Stimulated activated CD8-positive, alpha-beta memory T cell treated with anti-CD3 and anti-CD28 coated beads, Interleukin-12 subunit alpha, Interleukin-12 subunit beta, amount 100 ng/mL, for 1 hour (primary cell): ENCODE measurements at places on chromosomes 3 and 15.

DNA sequence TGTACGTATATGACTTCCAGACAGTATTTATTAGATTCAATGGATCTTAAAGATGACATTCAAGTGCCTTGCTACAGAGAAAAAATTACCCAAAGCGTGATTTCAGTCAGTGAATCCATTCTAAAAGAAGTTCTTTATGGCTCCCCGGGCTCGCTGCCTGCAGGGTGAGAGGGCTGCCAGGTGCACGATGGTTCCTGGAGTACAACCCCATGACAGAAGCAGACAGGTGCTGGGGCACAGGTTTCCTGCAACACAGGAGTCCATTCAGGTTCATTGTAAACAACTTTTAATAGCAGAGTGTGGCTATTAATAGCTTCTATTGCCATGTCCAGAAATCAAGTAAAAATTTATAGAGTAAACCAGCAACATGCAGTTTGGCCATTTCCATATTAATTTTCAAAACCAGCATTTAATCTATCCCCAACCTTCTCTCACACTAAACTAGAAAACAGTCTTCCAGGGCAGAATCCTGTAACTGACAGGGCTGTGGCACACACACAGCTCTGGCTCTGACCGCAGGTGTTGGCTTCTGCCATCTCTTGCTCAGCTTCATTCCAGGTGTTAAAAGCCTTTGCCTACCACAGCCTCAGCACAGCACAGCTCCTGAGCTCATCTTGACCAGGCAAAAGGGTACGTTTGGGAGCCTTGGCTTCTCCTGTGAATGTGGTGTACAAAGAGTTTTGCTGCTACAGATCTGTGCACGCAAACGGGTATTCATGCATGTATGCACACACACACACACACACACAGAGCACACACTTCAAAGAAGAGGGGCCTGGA, 185.9 kb downstream of the MEX3B start:
- no peak for DNase-seq

DNA sequence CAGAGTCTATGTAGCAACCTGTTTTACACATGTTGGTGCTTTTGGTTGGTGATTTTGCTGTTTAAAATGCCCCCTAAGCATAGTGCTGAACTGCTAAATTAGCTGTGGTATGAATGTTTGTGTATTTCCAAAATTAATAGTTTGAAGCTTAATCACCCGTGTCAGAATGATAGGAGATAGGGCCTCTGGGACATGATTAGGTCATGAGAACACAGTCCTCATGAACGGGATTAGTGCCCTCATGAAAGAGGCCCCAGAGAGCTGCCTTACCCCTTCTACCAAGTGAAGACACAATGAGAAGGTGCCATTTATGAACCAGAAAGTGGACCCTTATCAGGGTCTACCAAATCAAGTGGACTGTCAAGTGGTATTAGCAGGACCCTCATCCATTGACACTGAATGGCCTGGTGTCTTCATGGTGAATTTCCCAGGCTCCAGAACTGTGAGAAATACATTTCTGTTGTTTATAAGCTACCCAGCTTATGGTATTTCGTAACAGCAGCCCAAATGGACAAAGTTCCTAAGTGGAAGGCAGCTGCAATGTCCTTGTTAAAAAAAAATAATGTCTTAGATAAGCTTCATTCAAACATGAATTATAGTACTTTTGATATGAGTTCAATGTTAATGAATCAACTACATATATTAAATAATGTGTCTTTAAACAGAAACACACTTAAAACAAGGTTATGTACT, 37.7 kb upstream of the FRMD4B start:
- DNase-seq = no peak

- DNase-seq = no peak
Observed at GRCh38 chr3:196225763-196226364, 9.5 kb downstream of the SLC51A start.

GRCh38 chr3:85455561-85456200, 496.9 kb downstream of the CADM2 start:
- DNase-seq = no peak

DNA sequence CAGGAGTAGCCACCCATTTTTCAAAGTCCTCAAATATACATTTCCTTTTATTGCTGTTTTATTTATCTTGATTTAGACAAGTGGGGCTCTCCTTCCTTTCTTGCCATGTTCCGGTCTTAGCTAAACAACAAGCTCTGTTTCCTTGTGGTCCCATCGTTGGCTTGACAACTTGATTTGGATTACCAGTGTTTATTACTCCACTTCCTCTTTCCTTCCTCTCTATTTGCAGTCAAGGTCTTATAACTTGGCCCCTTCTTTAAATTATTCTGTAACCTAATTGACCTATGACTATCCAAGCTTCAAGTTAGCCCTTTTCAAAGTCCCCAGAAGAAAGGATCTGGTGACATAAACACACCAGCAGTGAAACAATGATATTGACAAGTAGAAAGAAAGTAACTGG, 130.6 kb upstream of the STT3B start:
- no peak for DNase-seq

GRCh38 chr3:187237741-187238140, 40.5 kb downstream of the RTP1 start:
- DNase-seq = no peak

DNA sequence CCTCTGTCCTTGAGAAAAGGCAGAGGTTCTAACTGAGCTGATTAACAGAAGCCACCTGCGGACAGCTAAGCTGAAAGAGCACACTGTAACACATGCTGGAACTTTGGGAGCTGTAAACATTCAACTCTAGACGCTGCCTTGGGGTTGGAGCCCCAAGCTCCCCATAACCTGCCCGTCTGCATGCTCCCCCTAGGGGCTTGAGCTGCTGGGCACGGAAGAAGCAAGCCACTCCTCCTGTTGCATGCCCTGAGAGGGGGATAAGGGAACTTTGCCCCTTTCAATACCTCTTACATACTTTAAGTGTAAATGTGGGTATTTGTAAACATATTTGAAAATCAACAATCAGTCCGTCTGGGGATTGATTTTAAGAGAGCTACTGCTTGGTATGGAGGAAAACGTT, 188.4 kb downstream of the ADAMTSL3 start:
- no peak for DNase-seq

GRCh38 chr3:25604107-25604805, 60.5 kb downstream of the TOP2B start:
- DNase-seq = no peak

DNA sequence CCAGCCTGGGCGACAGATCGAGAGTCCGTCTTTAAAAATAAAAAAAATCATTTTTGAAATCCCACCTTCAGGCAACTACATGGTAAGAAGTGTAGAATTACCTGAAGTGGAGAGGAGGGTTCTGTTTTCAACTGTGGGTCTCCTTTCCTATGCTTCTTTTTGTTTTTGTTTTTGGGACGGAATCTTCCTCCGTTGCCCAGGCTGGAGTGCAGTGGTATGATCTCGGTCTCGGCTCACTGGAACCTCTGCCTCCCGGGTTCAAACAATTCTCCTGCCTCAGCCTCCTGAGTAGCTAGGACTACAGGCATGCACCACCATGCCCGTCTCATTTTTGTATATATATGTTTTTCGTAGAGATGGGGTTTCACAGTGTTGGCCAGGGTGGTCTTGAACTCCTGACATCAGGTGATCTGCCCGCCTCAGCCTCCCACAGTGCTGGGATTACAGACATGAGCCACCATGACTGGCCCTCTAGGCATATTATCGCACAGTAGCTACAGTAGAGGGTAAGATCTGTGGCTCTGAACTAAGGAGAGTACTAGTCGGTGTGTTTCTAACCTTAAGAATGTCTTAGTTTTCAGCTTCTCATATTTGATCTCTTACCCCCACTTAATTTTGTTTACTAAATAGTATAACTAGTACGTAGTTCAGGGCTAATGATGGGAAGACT, 8.5 kb downstream of the EBLN2 start:
- DNase-seq = no peak

DNA sequence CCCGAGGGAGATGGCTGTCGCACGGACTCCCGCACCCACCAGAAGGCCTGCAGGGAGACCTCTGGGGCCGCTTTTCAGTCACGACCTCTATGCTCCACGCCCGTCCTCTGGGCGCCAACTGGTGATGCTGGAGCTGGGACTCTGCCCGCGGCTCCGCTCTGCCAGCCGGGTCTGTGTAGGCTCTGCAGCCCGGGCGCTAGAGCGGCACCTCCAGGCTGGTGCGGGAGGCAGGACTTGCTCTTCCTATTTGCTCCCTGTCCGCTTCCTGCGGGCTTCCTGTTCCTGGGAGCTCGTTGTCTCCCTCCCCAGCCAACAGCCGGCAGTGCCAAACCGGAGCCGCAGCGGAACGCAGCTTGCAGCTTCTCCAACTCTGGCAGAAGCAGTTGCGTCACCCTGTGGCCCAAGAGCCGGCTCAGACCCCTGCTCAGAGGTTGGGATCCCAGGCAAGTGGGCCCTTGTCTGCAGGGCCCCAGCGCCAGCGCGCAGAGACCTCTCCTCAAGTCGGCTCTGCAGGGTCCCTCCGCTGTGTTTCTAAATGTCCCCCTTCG, 285.9 kb downstream of the XXYLT1 start:
- DNase-seq = no peak

DNA sequence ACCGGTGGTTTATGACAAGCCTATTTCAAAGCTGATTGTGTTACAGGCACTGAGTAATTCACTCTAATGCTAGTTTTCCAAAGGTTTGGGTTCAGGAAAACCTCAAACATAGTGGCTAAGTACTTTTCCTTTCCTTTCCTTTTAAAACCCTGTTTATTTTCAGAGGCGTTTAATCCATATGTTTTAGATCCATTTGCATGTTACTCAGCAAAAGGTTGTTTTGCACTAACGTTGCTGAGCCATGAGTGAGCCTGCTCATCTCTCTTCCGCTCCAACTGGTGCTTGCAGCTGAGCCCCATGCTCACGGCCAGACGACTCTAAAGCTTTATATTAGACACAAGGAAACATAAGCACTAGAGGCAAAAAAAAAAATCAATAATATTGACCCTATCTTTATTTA, 9.4 kb downstream of the CEMIP start:
- no peak for DNase-seq

DNA sequence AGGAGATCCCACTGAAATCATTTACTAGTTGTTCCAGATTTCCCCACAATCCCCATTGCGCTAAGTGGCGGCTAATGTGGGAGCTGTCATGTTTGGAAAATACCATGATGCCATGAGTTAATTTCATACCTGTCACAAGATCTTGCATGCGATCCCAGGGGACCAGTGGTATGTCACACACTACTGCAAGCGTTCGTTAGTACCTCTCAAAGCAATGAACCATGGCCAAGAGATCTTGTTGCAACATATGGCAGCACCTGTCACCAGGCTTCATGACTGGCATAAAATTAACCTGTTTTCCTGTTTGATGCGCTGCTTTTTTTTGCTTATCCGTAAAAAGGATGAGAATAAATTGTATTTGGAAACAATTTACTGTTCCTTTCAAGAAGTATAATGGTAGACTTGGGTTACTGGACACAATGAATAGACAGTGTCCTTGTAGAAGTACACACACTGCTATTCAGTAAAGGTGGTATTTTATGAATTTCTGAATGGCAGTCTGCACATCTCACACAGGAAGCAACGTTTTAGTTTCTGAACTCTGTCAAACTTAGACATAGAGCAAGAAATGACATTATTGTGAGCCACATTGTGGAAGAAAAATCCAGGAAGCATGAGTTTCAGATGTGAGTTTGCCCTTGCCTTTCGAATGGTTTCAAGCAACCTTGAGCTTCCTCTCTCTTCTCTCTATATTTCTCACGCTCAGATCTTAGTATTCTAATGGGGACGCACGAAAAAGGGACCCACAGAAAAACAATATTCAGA, 81.9 kb downstream of the CHL1 start:
- no peak for DNase-seq

DNA sequence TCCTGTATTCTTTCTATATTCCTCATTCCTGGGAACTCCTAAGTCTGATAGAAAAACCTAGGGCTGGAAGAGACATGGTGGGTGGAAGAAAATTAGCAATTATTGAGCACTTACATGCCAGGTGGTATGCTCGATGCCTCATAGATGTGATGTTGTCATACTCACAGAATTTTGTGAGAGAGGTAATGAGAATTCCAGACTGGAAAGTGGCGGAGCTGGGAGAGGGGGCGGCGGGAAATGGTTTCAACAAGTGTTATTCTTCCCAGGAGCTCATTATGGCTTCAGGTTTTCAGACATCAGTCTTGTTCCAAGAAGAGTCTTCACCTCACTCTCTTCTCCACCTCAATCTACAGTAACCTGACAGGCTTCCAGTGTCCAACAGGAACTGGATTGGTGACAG, 16.2 kb downstream of the TIMP4 start:
- DNase-seq = no peak

- no peak for DNase-seq
Observed at GRCh38 chr3:161905520-161906132, 409.0 kb downstream of the OTOL1 start.

GRCh38 chr3:123586131-123586530, 1.3 kb upstream of the HACD2 start:
- DNase-seq = no peak

DNA sequence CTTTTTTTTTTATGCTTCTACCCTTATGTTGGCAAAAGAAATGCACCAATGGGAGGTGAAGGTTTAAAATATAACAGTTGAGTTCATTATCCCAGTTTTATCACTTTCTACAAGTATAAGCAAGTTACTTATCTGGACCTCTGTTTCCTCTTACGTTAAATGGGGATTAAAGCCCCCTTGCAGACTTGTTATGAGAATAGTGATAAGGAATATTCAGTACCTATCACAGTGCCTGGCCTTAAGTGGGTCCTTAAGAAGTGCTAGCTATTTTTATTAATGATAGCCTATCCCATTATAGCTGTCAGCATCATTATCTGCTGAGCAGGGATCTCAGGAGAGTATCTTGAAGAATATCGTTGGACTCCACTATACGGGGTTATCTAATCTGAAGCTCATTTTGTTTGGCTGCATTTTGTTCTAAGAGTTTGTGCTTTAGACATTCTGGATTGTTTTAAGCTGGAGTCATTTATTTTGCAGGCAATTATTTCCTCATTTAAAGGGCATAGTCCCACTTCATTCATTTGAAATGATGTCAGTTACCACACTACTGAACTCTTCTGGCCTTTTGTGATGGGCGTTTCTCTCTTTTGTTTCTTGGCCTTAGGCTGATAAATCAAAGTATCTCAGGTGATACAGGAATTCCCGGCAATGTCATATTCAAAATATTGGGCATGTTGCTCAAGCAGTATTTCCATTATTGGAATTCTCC, 28.8 kb downstream of the RAB8B start:
- no peak for DNase-seq

DNA sequence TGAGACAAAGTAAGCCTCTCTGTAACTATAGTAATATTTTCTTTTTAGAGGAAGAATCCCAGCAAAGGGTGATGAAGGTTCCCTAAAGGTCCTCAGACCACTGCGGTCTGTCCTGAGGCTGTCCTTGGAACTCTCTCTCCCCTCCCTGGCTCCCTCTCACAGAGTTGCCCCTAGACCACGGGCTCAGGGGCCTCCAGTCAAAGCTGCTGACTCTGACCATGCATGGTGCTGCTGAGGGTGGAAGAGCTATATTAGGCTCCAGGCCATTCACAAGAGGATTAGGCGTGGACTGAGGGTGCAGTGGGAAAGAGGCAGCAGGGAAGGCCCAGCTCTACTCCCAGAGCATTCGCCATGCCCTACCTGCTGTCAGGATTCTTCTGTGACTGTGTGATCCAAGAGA, 14.6 kb downstream of the CAPN3 start:
- no peak for DNase-seq
